Hematopoietic multipotent progenitor cell (in vitro differentiated cells): ENCODE measurements at places on chromosomes 5 and 9.

- peak; percentile 33 for DNase-seq
Observed at GRCh38 chr5:80738466-80738865, 83.7 kb upstream of the DHFR start.

DNA sequence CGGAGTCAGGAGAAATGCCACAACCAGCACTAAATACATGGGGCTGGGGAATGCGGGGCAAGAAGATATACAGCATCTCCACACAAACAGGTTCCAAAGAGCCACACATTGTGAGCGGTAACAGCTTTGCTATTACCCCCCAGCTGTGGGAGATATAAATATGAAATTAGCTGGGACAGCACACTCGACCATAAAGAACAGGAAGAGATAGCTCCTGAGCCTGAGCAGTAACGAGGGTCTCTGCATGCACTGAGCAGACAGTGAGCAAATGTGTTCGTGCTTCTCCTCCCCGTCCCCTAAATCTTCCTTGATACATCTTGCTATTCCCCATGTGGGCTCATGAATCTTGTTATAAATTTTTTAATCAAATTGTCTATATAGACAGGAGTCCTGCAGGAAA is 53.1 kb downstream of the ADAMTS2 start:
- no peak for DNase-seq

DNA sequence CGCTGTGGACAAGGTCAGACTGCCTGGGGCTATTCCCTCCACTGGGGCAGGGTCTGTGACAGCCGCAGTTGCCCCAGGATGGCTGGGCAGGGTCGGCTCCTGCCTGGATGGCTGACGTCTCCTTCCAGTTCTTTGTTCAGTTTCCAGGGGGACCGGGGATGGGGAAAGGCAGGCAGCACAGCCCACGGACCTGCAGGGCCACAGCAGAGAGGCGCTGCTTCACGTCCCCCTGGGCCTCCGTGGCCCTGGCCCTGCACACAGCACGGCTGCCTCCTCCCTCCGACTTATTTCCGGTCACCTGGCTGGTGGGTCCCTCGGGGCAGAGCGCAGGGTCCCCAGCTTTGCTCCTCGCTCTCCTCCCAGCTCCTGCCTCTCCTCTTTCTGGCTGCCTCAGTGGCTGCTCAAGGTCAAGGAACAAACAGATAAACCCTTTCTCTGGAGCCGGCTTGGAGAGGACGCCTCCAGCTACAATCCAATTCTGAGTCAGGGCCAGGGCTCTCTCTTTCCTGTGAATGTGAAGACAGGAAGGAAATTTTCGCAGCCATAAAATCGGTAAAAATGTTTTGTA is 169.7 kb downstream of the C9orf50 start:
- DNase-seq, result no peak

DNA sequence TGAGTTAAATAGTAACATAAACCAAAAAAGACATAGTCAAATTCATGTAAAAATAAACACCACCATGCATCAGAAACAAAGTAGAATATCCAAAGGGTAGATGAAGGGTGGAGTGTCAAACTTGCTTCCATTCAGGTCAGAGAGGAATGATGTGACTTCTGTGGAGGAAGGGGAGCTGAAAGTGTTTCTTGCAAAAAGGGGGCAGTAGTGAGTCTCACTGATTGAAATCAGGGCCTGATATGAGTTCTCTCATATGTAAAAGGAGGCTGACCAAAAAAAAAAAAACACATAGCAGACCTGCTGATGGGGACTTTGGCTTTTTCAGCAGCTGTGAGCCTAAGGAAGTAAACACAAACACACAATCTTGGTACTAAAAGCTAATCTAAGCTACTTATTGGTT is 38.8 kb upstream of the RGMB start:
- no peak for DNase-seq

DNA sequence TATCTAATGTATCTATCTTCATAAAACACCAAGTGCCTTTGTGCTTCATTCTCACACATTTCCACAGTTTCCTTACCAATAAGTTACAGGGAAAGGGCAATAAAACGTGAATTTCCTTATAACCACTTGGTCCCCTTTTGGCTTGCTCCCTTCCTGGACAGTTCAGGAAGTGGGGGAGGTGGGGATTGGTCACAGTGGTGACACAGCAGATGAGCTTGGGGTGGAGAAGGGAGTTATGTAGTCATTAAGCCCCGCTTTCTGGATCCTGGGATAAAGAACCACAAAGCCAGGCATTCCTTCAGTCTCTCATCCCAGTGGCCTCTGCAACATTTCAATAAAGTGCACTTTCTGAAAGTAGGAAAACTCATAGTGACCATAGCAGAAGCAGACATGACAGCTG is 47.1 kb upstream of the FYB1 start:
- no peak for DNase-seq

GRCh38 chr9:87592554-87593358 is 95.1 kb downstream of the DAPK1 start:
- DNase-seq, result no peak

- DNase-seq, result no peak
Observed at GRCh38 chr5:91296674-91297143, 86.4 kb downstream of the ARRDC3 start.

GRCh38 chr5:64502196-64502595 is 3.6 kb upstream of the RGS7BP start:
- no peak for DNase-seq

GRCh38 chr9:76650692-76651091 is 113.5 kb upstream of the PCA3 start:
- no peak for DNase-seq

DNA sequence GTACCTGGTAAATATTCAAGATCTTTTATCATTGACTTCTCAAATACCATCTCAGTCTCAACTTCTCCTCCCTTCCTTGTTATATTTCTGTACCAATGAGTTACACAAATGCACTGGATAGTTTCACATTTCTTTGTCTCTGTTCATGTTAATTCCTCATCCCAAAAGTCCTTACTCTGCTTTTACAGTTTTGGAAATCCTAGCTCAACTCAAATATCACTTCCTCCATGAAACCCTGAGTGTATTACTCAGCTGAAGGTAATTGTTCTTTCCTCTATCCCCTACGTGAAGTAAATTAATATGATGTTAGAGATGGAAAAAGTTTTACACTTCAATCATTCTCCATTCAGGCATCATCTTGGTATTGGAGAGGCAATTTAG is 241.5 kb downstream of the TLE4 start:
- no peak for DNase-seq

DNA sequence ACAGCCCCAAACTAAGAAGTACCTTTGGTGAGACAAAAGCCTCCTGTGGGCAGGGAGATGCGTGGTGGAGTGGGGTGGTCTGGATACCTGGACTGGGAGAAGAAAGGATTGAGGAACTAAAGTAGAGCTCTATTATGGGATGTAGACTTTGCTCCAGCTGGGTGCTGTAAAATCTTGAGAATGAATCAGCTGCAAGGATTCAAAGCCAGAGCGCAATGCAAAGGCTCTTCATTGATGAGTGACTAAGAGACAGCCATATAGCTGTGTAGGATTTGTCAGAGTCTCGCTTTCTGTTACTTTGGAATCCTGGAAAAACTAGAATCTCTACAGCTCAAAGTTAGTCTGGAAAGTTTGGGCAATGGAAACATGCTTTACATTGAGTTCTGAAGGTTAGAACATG is 159.9 kb downstream of the TAF11L14 start:
- DNase-seq, result no peak

GRCh38 chr9:126117158-126117425 is 209.5 kb upstream of the MVB12B start:
- DNase-seq, result no peak

GRCh38 chr5:176320577-176320976 is 41.0 kb downstream of the KIAA1191 start:
- no peak for DNase-seq

DNA sequence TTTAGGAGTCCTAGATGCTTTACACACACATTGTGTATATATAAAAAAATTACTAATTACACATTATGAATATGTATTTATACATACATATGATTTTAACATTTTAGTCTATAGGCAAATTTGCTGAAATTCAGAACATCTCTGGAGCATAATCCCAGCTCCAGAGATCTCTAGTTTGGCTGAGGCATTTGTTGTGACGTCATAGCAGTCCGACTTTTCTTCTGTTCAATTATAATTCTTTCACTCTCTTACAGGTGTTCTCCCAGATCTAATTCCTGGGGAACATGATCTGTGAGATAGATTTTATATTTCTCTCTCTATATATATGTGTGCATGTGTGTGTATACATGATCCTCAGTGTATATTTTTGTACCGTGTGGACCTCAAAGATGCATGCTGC is 1876.2 kb downstream of the EFNA5 start:
- no peak for DNase-seq

DNA sequence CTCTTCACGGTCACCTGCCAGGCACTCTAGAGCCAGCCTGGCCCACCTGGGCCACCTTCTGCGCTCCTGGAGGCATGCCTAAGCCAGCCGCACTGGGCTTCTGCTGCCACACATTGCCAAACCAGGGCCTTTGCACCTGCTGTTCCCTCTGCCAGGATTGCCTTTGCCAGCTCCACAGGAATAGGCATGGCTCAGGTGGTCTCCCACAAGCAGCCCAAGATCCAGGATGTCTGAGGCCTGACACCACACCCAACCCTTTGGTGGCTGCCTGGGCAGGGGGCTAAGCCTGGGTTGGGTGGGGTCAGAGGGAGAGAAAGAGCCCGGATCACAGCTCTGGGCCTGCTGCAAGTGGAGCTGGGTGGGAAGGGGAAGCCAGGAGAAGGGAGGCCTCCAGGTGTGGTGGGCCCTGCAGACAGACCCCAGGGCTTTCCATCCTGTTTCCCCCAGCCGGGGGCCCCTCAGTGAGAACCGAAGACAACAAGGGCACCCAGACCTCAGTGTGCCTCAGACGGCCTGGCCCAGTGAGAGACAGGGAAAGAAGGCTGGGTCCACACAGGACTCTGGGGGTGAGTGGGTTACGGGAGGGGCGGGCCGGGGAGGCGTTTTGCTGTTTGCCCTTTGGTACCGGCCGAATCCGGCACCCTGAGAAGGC is 672 bp upstream of the SUSD3 start:
- DNase-seq, result no peak

GRCh38 chr9:97981846-97982682 is 1.1 kb upstream of the ANP32B start:
- peak; percentile 36 for DNase-seq

DNA sequence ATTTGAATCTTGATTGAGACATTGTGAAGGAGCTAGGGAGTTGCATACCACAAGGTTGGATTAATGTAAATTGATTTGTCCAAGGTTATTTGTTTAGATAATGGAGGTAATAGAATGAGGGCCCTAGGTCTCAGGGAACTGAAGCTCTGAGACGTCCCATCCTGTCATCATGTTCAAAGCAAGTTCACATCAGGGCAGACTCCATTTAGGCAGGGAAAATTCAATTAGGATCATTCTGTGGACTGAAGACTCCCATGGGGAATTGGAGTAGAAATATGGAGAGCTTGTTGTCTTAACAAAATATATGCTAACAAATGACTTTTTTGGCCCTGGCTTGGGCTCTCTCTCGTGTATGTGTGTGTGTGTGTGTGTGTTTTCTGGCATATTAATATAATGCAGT is 722.0 kb upstream of the ADAMTS16 start:
- DNase-seq, result no peak

DNA sequence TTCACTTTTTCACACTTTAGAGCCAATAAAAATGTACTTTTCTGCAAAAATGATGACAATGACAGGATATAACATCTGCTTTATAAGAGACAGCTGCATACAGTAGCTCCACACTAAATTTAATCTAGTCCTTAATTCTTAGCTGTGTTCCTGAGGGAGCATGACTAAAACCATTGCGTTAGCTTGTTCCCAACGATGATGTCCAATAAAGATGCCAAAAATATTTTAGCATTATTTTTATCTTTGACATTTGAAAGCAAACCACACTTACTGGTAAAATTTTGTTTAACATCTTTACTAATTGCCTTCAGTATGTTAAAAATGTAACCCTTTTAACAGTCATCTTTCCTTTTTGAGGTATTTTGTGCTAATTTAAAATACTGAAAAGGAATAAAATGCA is 382.7 kb downstream of the CHSY3 start:
- DNase-seq, result no peak

- no peak for DNase-seq
Observed at GRCh38 chr5:6395102-6395445, 16.7 kb upstream of the MED10 start.

DNA sequence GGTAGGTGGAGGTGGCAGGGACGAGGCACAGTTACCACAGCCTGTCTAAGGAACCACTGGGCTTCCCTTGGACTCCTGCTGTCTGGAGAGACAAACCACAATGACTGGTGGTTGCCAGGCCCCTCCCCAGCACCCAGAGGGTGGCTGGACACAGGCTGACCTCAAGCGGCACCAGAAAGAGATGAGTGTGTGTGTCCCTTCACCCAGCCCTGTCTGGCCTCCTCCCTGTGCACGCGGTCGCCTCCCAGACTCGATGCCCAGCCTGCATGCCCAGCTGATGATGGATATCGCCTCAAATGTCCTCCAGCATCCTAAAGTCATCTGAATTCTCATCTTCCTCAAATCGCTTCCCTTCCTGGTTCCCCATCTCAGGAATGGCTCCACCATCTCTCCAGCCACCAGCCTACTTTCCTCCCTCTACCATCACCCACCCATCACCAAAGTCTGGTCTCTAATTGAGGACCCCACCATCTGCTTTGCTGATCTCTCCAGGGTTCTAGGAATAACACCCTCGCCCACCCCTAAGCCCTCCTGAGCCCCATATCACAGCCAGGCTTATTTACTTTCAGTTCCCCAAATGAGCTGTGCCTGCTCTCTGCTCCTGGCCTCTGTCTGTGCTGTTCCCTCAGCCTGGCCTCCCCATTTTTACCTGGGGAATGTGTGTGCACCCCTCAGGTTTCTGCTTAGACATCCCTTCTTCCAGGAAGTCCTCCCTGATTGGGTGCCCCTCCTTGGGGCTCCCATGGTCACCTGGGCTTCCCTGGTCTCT is 52.5 kb upstream of the GGTA1 start:
- DNase-seq, result no peak

- DNase-seq, result no peak
Observed at GRCh38 chr5:133944263-133945185, 23.9 kb downstream of the C5orf15 start.

DNA sequence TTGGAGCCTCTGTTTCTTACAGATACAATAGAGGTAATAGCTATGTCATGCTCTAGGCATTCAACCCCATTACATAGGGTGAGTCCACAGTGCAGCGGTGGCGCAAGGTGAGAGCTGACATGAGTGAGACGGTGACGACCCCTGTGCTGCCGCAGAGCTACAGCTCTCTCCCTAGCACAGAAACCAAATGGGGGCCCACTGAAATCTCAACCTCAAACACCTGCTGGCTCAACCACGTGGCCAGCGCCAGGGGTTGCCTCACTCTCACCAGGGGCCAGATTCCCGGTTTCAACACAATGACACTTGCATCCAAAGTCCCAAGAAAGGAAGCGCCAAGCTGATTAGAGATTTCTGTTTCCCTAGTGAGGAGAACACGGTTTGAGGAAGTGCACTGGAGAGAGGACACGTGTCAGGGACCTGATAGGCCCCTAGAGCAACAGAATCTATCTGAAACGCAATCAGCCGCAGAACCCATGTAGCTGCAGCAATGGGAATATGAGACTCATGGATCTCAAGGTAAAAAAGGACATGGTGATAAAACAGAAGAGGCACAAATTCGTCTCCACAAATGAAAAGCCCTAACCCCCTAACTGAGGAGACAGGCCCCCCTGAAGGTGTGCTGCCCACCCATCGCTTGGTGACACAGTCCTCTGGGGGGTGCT is 114.3 kb downstream of the CRB2 start:
- DNase-seq, result no peak

- no peak for DNase-seq
Observed at GRCh38 chr5:79621056-79621455, 8.8 kb downstream of the TENT2 start.

- DNase-seq, result peak; percentile 17
Observed at GRCh38 chr5:159458217-159458711, 128.0 kb upstream of the IL12B start.
